Activated naive CD4-positive, alpha-beta T cell treated with anti-CD3 and anti-CD28 coated beads, Interleukin-2, amount 50 U/mL, for 72 hours (primary cell): ENCODE measurements at places on chromosomes 3 and 15.

GRCh38 chr3:150168698-150169097 is 198.0 kb upstream of the PFN2 start:
- no peak for DNase-seq

DNA sequence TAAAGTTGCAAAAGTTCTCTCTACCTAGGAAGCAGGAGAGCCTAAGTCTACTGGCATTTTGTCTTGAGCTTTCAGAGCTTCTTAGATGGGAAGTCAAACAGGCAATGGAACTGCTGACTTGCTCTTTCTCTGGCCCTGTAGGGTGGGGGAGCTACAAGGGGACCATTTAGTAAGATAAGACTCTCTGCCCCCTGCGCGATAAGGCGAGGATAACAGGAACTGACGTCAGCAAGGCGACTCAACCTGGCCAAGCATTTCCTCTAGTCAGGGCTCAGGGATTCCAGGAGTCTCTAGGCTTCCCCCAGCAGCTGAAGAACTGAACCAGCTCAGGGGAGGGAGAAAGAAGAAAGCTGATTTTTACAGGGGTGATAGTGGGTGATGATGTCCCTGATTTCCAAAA is 5.8 kb downstream of the RARB start:
- no peak for DNase-seq

DNA sequence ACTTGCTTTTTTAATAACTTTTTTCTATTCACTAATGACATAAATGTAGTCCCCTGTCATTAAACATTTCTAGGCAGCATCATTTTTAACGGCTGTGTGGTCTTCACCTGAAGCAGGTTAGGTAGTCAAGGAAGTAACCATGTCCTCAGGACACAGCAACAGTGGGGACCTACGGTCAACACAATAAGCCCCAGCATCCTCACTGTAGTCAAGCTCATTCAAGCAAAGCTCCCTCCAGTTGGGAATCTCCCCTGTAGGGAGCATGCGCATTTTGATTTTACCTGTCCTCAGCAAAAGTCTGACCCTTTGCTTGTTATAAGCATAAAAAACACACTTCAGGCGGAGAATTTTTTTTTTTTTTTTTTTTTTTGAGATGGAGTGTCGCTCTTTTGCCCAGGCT is 151.4 kb downstream of the SHQ1 start:
- DNase-seq = no peak

DNA sequence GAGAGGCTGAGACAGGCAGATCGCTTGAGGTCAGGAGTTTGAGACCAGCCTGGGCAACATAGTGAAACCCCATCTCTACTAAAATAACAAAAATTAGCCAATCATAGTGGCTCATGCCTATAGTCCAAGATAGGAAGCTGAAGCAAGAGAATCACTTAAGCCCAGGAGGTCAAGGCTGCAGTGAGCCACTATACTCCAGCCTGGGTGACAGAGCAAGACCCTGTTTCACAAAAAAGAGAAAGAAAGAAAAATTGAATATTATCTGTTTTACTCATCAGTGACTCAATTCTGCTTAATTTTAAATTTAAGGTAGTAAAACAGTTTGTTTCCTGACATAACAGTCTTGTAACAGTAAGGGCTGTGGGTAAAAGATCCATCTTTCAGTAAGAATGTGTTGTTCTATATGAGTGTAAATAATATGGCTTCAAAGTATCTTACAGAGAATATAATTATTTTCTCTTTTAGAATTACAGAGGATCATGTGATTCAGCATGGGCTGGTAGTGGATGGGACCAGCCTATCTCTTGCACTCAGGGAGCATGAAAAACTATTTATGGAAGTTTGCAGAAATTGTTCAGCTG is 85.8 kb downstream of the ATP11B start:
- DNase-seq = no peak

DNA sequence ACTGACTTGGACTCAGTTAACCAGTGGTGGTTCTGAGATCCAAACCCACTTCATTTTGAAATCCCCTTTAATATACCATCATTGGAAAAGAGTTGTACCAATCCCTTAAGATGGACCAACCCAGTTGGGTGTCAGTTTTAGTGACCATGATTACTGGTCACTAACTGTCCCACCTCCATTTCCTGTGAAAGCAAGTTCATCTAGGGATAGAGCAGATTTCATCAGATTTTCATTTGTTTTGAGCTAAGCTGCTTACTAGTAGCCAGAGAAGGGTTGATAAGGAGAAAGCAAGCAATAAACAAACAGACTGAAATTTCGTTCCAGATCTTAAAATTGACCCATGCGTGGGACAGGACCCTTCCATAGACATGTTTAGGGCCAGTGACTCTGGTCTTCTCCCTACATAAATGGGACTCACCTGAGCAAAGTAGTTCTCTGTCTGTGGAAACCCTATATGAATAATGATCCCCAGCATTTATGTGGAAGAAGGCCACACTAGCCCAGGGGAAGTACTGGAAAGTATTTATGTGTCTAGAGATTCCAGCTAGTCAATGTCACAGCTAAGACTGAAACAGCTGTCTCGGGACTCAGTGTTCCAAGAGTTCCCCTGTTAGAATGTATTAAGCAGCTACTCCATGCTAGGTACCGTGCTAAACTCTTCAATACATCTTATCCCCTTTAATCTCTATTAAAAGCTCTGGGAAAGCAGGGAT is 196.0 kb upstream of the BCL6 start:
- DNase-seq = no peak

DNA sequence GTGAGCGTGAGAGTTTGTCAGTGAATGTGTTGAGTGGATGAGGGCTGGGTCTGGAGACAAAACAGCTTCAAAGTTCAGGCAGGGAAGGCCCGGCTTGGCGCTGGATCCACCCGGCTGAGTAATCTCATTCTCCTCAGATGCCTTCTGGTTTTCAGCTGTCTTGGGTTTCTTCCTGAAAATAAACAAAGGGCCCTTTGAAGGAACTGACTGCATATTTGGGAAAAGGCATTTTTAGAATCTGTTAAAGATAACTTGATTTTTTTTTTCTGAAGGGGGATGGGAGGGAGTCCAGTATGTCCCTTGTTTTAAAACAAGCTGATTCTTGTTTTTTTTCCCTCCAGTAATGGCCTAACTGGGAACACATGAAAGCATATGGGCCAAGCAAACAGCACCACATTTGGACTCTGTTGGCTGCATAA is 86.4 kb downstream of the TIGIT start:
- DNase-seq = no peak

- DNase-seq = no peak
These were observed 810.5 kb upstream of the NECTIN3 start for GRCh38 chr3:110261141-110261540.

- no peak for DNase-seq
These were observed 114.7 kb downstream of the GADL1 start for GRCh38 chr3:30779686-30780287.

DNA sequence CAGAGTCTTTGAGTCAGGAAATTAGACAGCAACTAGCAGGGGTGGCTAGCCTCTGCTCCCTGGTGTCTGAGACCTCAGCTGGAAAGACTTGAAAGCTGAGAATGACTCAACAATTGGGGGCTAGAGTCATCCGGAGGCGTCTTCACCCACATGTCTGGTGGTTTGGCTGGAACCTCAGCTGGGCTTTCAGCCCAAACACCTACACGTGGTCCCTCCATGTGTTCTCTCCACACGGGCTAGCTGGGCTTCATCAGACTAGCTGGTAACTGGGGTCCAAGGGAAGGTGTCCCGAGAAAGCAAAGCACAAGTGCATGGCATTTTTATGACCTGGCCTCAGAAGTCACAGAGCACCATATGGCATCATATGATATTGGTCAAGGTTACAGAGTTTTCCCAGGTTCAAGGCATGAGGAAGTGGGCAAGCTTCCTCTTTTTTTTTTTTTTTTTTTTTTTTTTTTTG is 19.9 kb upstream of the ABHD2 start:
- peak; percentile 82 for DNase-seq

- no peak for DNase-seq
These were observed 95.9 kb upstream of the STT3B start for GRCh38 chr3:31436830-31437229.

GRCh38 chr3:53194210-53195065 is 33.4 kb downstream of the PRKCD start:
- no peak for DNase-seq

- DNase-seq = no peak
These were observed 738.6 kb upstream of the NR2F2 start for GRCh38 chr15:95591886-95592285.

GRCh38 chr3:35537265-35537664 is 102.1 kb upstream of the ARPP21 start:
- no peak for DNase-seq

DNA sequence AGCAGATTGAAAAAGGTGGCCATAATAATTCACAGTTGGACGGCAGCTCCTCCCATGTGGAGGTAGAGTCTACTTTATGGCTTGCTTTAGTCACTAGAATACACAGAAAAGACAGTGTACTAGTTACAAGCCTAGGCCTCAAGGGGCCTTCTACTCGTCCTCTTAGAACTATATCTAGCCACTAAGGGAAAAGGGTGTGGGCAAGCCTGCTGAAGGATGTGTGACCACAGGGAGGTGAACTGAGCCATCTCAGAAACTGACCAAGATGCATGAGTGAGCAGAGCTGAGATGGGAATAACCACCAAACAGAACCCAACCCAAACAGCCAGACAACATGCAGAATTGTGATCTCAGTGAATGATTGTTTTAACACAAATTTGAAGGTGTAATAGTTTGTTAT is 335.6 kb upstream of the LMCD1 start:
- DNase-seq = no peak

- DNase-seq = no peak
These were observed 93.6 kb downstream of the APBA2 start for GRCh38 chr15:28979208-28979841.

GRCh38 chr15:93852761-93853160 is 378.6 kb upstream of the MCTP2 start:
- no peak for DNase-seq

GRCh38 chr15:72047020-72047419 is 70.9 kb downstream of the MYO9A start:
- no peak for DNase-seq

DNA sequence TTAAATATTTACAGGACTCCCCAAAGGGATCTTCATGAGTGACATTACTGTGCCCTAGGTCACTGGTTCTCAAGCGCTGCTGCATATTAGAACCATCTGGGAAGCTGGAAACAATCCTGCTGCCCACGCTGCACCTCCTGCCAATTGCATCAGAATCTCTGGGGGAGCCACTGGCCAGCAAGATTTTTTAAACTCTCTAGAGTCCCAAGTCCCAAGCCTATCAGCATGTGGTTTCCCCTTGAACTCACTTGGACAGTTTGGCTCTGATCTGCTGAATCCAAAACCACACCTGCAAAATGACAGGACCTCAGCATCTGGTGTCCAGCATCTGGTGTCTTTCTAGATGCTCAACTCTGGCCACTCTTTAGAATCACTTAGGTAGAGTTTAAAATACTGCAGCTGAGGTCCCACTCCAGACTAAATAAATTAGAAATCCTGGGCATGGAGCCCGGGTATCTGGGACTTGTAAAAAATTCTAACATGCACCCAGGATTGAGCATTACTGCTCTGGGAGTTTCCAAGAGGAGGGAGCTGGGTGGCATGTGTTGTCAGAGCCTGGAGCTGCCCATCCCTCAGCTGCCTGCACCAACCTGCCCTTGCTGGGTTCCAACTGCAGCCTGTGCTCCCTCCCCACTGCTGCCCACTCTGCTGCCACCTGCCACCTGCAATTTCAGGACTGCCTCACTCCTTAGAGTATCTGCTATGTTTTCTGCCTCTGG is 311.3 kb downstream of the SLC9A9 start:
- DNase-seq = no peak

DNA sequence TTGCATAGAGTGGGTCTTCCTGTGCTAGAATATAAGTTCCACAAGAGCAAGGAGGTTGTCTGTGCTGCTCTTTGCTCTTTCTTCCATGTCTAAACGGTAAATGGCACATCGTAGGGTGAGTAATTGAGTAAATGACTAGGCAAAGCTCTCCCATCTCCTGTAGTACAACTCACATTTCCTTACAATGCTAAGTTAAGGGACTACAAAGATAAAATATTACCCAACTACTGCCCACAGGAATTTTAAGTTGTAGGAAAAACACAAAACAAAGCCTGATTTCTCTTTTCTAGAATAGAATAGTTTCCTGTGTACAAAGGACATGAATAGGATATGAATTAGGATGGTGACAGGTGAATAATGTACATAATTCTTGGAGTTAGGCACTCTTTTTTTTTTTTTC is 19.9 kb upstream of the LRIG1 start:
- DNase-seq = no peak

- no peak for DNase-seq
These were observed 30.4 kb downstream of the RAB6B start for GRCh38 chr3:133865136-133865855.

- DNase-seq = no peak
These were observed 61.8 kb downstream of the CFAP20DC start for GRCh38 chr3:58988041-58988440.
